DMS 273 treated with DMSO at 0.1 percent for 48 hours (cell line): ENCODE measurements at places on chromosomes 16 and 17.

DNA sequence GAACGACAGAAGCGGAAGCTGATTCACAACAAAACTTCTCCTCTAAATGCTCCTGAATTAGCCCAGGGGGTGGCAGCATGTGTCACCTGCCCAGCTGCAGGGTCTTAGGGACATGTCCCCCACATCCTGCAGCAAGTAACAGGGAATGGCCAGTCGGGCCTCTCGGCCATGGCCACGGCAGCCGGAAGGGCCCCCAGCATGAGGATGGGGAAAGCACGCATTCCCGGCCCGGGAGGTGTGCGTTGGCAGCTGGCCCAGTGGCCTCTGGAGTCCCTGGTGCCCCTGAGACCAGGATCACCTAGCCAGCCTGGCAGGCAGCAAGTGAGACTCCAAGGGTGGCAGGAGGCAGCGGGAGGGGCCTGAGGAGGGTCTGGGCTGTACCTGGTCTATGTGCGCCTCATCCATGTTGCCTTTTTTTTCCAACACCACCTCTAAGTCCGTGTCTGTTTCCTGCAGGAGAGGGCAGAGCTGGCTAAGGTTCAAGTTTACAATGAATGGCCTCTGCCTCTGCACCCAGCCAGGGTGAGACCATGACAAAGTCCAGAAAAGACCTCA is 7.0 kb downstream of the KNOP1 start:
- DNase-seq: no peak

DNA sequence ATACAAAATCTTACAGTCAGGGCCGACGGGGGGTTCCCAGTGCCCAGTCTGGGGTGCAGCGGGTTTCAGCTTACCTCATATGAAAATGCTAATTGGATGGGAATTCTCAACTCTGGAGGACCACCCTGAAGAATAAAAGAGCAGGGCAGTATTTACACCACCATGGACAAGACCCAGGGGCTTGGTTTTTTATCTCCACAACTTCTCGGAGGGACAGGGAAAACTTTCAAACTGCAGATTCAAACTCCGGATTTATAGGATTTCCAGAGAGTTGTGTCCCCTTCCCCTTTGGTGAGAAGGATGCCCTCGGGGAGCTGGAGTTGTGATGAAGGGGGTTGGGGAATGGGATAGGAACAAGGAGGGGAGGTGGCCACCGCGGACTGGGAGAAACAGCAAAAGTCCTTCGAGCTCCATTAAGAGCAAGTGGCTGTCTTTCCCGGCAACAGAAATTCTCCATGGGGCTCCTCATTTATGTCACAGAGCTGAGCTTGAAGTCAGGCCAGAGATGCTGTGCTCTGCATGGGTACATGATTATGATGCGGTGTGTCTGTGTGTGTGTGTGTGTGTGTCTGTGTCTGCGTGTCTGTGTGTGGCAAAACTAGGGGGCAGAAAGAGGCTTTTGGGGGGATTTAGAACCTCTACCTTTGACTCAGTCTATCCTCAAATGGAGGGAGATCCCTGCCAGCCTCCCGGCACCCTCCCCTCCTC is 15.7 kb downstream of the FOXL1 start:
- no peak for DNase-seq

- DNase-seq: no peak
Measured at GRCh38 chr17:68161644-68162428, 86.0 kb upstream of the AMZ2 start.

DNA sequence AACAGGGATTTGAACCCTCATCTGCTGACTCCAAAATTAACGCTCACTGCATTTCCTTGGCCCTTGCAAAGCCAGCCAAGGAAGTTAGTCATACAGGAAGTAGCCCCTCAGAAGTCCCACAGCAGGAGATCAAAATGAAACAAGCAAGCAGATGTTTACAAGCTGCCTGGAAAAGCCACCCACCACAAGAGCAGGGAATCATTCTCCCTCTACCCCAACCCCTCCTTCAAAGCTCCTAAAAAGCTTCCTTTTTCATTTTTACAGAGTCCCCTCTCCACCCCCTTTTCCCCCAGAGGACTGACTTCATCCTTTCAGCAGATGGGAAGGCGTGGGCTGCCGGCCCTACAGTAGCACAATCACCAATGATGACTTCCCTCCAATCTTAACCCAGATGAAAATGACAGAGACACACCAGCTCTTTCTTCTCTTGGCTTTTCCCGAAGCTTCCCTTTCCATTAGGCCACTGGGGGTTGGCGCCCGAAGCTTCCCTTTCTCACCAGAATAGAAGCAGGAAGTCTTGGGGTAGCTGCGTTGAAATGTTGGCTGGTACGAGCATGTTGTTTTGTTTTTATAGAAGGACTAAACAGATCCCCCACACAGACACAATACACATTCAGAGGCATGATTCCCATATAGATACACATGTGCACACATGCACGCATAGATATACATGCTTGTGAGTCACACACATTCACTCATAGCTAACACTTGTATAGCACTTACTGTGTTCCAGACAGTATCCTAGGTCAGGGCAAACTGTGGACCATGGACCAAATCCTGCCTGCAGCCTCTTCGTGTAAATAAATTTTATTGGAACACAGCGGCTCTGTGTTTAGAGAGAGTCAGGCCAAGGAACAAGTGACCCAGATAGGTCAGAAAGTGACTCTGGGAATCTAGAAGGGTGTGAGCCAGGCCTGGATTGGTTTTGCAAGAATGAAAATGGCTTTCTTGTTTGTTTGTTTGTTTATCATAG is 17.4 kb downstream of the ITPRIPL2 start:
- peak; percentile 92 for DNase-seq

DNA sequence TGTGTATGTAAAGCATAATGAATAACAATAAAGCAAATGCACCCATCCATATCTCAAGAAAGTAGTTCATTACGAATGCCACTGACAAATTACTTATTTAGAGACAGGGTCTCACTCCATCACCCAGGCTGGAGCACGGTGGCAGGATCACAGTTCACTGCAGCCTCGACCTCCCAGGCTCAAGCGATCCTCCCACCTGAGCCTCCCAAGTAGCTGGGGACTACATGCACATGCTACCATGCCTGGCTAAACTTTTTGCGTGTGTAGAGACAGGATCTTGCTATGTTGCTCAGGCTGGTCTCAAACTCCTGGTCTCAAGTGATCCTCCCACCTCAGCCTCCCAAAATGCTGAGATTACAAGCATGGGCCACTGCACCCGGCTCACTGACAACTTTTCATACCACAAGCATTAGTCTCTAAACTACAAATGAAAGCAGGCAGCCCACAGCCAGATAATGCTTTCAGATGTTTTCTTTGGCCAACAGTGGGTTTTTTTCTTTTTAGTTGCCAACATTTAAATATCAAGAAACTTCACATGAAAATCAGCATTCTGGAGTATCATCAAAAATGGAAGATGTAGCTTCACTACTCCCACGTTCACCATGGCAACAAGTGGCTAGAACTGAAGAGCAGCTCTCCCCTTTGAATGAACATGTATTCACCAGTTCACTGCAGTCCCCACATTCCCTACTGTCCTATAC is 7.7 kb downstream of the ARHGAP17 start:
- no peak for DNase-seq

DNA sequence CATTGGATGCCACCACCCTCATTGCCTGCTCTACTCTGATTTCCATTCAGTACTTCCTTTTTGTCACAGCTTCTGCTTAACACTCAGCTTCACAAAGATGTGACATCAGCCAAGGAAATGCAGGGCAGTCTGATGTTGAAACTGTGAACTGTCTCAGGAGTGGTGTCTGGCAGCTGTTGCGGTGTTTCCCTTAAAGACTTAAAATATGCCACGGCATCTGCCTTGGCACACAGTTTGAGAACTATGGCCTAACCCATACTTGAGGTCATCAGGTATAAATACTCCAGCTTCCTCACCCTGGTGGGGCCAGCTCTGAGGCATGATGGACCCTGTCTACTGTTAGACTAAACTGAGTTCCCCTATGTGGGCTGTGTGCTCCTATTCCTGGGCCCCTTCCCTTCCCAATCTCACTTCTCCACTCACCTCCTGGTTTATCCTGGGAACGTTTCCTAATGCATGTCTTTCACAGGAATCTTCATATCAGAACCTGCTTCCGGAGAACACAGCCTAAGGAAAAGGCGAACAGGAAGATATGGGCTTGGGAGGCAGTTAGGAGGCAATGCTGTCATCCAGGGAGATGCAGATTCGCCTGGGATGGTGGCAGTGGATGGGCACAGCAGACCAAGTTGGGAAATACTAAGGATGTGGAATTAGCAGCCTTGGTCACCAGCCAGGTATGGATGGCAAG is 96.5 kb downstream of the WSCD1 start:
- no peak for DNase-seq

DNA sequence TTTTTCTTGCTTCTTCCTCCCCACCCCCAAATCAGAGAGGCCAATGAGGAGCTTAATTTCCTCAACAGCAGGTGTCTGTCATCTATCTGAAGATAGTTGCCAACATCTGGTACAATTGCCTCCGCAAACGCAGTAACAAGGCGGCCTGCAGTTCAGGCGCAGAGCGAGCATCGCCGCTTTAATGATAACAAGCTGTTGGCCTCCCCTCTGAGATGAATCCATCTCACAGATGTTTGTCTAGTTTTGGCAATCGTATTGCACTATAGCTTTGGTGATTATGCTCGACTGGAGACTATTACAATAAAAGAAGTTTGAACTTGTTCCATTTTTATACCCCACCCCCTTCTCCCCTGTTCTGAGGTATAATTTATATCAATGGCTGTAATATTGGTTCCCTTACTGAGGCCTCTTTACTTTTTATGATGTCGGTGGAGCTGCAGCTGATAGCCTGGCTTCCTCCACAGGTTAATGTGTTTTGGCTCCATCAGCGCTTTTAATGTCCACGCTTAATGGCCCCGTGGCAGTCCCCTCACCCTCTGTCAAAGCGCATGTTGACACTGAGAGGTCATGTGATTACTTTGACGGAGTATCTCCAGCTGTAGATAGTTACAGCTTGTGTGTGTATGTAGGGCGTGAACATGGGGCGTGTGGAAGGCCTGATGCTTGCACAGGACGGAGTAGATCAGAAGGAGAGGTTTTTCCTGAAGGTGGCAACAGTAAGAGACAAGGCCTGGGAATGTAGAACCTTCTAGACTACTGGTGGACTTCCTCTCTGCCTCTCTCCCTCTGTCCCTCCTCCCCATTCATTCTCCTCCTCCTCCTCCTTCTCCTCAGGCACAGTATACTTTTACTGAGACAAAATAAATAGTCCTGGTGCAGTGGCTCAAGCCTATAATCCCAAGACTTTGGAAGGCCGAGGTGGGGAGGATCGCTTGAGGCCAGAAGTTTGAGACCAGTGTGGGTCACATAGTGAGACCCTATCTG is 164.7 kb downstream of the MSI2 start:
- DNase-seq: peak; percentile 67

DNA sequence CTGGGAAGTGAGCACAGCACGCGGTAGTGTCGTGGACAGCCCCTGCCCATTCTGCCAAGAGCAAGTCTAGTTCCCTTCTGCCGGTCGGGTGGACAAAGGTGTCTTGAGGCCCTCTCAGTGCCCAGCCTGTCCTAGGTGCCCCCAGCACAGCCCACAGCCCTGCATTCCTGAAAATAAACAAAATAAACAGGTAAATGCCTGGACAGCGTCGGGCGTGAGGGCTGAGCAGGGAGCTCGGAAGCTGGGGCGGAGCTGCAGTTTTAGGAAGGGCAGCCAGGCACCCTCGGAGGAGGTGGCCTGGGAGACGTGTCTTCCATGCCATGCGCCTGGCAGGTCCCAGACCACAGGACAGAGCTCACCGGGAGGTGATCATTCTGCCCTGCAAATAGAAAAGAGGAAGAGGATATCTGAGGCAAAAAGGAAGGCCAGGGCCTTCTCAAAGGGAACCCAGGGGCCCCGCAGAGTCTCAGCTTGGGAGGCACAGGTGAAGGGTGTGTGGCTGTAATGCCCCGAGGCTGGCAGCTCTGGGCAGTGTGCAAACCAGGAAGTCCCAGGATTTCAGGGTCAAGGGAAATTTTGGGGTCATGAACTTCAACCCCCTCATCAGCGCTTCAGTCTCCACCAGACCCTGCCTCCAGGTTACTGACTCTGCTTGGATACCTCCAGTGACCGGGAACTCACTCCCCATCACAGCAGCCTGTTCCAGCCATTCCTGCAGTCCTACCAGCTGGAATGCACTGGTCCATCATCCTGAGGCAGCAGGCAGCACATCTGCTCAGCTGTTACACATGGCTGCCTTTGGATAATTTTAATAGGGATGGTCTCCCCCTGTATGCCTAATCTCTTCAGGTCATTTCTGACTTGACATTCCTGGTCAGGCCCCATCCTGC is 1.7 kb downstream of the ZNF469 start:
- DNase-seq: no peak

DNA sequence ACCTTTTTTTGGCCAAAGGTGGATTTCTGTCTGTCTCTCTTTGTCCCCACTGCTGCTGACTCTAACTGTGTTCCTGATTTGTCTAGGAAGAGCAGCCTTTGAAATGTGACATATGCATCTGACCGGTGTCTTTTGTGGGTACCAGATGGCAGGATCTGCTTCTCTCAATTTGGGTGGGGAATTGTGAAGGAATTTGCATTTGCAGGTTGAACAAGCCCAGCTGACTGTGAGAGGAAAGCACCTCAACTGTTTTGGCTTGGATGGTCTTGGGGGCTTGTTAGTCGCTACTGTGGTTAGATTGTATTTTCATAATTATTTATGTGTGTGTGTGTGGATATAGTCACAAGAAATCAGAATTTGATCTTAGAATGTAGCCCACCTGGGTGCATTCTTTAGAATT is 37.7 kb upstream of the LCMT1 start:
- no peak for DNase-seq

- DNase-seq: no peak
Measured at GRCh38 chr17:82866590-82867191, 26.9 kb upstream of the ZNF750 start.

DNA sequence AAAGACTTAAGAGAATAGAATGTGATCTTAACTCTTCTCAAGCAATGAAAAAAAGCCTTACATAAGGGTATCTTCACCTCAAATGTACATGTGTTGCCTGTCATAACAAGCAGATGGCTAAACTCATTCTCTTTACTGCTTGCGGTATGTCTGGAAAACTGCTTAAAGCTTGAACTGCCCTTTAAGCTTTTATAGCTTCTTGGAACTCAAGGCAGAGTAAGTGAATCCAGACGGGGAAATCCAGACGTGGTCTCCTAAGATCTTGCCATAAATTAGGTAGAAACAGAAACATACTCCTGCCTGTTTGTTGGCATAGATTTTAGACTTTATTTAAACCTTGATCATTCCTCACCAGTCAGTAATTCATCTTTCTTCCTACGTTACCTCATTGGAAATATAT is 19.6 kb downstream of the CLUAP1 start:
- DNase-seq: no peak

DNA sequence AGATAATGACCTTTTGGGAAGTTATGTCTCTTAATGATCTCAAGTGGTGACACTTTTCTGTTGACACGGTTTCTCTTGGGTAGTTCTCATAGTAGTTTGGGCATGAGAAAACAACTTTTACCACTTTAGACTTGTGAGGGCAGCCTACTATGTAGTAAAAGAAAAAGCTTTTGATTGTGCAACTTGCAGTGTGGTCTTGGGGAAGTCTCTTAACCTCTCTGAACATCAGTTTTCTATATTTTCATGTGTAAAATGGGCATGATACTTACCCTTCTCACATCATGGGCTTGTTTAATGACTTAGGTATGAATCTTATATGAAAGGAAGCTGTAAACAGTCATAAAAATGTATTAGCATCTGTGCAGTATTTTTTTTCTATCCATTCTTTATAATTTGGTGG is 11.2 kb downstream of the NF1 start:
- DNase-seq: no peak
